Esophagus mucosa (tissue), 1 donor: ENCODE measurements at places on chromosomes 4 and X. TPM values are rescaled to one million over a fixed set of nuclear protein-coding genes. Genes with fewer than 3 reads are reported as not detected.

- ATAC-seq: no peak
Observed at GRCh38 chr4:73864365-73864764, 4.8 kb upstream of the CXCL1 start.

GRCh38 chr4:122686691-122687090 is 45.8 kb upstream of the BBS12 start:
- no peak for ATAC-seq

GRCh38 chr4:138919094-138919936 is 96.3 kb upstream of the NOCT start:
- peak; percentile 91 for ATAC-seq

GRCh38 chr4:170697845-170698244 is 608.1 kb upstream of the AADAT start:
- ATAC-seq: no peak

DNA sequence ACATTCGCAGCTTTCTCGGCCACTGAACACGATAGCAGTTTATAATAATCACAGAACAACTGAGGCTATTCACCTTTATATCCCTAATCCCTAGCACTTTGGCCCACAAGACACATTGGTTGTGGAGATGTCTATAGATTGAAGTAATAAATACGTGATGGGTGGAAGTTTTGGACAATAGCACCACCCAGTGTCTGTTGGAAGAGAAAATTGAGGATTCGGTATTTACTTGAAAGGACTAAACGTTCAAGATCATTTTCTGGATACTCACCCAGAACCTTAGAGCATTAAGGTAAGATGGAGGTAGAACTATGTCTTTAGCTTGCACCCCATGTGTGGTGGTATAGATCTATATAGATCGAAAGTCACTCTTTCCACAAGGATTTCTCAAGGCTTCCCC is 787 bp upstream of the TMSB15A start:
- ATAC-seq: no peak

GRCh38 chr4:23039818-23040217 is 347.1 kb downstream of the GBA3 start:
- ATAC-seq: no peak

DNA sequence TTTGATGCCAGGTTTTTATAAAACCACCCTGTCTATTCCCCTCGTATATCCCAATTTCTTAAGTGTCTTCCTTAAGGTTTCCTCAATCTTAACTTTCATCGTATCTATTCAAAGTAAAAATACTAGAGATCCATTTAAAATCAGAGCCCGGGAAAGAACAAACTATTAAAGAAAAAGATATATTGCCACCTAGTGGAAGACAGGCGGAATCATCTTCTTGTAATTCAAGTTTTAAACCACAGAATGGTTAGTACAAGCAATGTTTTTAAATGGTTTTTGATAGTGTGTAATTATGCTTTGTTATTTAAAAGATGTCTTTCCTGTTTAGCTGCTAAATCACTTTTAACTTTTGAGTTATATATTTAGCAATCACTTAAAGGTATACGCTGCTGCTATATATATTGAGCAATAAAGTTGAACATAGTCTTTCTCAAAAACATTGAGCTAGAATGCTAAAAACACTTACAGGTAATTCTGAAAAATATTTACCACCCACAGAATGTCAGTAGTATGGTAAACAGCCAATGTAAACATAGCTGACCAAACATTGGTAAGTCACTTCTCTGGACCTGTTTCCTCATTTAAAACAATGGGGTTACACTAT is 18.2 kb downstream of the PRDM8 start:
- ATAC-seq: no peak

- no peak for ATAC-seq
Observed at GRCh38 chr4:169675825-169676224, 55.4 kb downstream of the CLCN3 start.

DNA sequence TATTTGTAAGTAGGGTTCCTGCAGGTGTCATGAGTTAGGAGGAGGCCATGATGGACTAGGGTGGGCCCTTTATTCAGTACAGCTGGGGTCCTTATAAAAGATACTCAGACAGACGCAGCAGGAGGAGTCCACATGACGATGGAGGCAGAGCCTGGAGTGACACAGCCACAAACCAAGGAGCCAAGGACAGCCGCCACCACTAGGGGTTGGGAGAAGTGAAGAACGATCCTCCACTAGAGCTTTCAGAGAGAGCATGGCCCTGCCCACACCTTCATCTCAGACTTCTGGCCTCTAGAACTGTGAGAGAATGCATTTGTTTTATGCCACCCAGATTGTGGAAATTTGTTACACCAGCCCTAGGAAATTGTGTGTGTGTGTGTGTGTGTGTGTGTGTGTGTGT is 31.1 kb downstream of the JAKMIP1 start:
- no peak for ATAC-seq

The TEX11 gene
- total RNA-seq: not detected

The NXF2 gene
- not detected for total RNA-seq

The MCF2 gene
- not detected for total RNA-seq
